ENCODE measurements at places on chromosomes 13 and 19.
A peak's percentile ranks its signal among the peaks of the same experiment; 100 is the strongest.

GRCh38 chr13:79781829-79782540 lies 301.0 kb downstream of the NDFIP2 start:
- DNase-seq = no peak

- no peak for DNase-seq
These were observed 31.7 kb downstream of the TSHZ3 start for GRCh38 chr19:31317570-31317969.

DNA sequence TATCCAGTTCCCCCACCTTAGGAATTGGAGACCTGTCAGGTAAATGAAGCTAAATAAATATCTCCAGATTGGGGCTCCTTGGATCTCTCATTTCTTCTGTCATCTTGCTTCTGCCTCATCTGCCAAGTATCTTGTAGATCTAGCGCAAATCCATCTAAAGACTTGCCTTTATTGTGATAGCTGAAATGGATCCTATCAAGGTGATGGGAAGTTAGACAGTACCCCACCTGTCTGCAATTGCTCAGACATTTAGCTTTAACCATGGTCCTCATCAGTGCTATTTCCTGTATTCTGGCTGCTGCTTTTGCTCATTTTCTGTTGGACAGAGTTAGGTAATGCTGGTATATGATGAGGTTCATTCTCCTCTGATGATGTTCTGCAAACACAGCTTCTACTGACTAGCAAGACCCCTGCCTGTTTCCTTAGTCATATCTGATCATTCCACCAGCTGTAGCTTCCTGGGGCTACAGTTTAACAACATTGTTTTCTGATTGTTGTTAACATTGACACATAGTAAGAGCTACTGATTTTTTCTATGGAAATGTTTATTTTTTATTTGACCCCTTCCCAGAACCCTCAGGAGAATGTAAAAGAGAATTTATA lies 340.0 kb downstream of the DCT start:
- DNase-seq = no peak

- DNase-seq = no peak
These were observed 497.6 kb downstream of the SUCLA2 start for GRCh38 chr13:47503475-47503874.

GRCh38 chr13:28653111-28653510 lies 5.8 kb upstream of the POMP start:
- no peak for DNase-seq

DNA sequence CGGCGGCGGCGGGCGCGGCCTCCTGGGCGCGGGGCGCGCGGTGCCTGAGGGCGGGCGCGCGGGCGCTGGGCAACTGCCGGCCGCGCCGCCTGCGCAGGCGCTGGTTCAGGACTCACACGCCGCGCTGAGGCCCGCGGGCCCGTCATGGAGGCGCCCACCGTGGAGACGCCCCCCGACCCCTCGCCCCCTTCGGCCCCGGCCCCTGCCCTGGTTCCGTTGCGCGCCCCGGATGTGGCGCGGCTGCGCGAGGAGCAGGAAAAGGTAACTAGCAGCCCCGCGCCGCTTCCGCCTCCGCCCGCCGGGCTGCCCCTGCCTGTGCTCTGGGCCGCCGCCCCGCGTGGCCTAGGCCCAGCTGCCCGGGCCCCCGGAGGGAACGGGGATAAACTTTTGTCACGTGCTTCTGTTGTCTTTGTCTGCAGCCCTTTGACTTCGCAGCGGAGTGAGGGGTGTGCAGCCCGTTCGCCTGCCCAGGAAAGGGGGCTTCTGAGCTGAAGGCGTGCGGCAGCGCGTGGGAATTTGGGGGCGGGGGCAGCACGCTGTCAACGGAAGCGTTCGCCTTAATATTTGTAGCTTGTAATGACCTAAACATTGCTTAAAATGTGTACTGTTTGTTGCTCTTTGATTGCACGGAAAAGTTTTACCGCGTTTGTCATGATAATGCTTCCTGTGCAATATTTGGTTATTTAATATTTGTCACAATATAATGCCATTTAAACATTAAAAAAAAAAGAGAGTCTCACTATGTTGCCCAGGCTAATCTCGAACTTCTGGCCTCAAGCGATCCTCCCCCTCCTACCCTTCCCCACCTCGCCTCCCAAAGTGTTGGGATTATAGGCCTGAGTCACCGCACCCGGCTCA lies 594 bp downstream of the URI1 start:
- DNase-seq = no peak

DNA sequence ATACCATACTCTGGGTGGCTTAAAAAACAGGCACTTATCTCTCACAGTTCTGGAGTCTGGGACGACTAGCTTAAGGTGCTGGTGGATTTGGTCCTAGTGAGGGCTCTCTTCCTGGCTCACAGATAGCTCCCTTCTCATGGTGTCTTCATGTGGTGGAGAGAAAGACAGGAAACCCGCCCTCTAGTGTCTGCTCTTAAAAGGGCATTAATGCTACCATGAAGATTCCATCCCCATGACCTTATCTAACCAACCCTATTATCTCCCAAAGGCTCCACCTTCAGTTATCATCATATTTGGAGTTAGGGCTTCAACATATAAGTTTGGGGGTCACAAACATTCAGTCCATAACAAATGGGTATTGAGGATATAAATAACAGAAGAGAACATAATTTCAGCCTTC lies 139.4 kb downstream of the HS6ST3 start:
- DNase-seq = no peak

DNA sequence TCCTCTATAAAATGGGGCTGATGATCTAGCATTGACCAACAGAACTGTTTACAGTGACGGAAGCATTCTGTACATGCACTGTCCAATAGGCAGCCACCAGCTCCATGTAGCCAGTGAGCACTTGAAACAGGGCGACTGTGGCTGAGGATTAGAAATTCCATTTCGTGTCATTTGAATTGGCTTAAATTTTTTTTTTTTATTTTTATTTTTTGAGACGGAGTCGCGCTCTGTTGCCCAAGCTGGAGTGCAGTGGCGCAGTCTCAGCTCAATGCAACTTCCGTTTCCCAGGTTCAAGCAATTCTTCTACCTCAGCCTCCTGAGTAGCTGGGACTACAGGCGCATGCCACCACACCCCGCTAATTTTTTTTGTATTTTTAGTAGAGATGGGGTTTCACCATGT lies 3.0 kb downstream of the PRKCG start:
- no peak for DNase-seq

GRCh38 chr19:751501-752341 lies 809 bp downstream of the MISP start:
- peak; percentile 43 for DNase-seq

DNA sequence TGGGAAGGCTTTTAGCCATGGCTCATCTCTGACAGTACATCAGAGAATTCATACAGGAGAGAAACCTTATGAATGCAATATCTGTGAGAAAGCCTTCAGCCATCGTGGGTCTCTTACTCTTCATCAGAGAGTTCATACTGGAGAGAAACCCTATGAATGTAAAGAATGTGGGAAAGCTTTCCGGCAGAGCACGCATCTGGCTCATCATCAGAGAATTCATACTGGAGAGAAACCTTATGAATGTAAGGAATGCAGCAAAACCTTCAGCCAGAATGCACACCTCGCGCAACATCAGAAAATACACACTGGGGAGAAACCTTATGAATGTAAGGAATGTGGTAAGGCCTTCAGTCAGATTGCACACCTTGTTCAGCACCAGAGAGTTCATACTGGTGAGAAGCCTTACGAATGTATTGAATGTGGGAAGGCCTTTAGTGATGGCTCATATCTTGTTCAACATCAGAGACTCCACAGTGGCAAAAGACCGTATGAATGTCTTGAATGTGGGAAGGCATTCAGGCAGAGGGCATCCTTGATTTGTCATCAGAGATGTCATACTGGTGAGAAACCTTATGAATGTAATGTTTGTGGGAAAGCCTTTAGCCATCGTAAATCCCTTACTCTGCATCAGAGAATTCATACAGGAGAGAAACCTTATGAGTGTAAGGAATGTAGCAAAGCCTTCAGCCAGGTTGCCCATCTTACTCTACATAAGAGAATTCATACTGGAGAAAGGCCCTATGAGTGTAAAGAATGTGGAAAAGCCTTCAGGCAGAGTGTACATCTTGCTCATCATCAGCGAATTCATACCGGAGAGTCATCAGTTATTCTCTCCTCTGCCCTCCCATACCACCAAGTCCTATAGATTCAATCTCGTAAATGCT lies 10.7 kb downstream of the ZNF470 start:
- no peak for DNase-seq

DNA sequence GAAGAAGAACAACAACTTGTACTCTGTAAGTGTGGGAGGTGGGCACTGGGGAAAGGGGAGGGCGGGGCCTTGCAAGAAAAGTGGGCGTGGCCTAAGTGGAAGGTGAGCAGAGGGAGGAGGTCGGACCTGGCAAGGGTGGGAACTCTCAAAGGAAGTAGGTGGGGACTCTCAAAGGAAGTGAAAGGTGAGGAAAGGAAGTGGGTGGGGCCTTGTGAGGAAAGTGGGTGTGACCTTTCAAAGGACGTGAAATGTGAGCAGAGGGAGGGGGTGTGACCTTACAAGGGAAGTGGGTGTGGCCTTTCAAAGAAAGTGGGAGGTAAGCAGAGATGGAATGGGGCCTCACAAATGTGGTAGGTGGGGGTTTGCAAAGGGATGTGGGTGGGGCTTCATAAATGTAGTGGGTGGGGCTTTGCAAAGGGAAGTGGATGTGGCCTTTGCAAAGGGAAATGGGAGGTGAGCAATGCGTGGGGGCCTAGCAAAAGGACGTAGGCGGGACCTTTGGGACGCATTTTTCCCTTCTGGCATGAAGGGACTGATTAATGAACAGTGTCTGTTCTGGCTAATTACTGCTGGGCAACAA lies 25.9 kb downstream of the ACSBG2 start:
- DNase-seq = no peak

DNA sequence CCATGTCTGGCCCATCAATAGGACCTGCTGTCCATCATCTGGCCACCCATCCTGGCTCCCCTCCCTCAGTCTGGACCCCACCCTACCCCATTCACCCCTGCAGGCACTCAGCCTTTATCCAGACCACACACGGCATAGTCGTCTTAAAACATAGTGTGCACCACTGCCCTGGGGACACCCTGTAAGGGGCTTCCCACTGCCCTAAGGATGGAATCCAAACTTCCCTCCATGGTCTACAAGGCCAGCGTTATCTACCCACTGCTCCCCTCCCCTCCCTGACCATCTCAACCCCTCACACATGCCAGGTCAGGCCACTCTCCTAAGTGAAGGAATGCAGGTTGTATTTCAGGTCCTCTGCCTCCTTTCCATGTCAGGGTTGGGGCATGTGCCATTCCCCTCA lies 352.7 kb upstream of the ZNF507 start:
- DNase-seq = no peak

- DNase-seq = no peak
These were observed 17.8 kb downstream of the NFILZ start for GRCh38 chr19:8648240-8648639.

GRCh38 chr13:97493456-97493855 lies 59.5 kb downstream of the RAP2A start:
- no peak for DNase-seq

GRCh38 chr19:47539747-47540311 lies 25.0 kb upstream of the NAPA start:
- DNase-seq = no peak

DNA sequence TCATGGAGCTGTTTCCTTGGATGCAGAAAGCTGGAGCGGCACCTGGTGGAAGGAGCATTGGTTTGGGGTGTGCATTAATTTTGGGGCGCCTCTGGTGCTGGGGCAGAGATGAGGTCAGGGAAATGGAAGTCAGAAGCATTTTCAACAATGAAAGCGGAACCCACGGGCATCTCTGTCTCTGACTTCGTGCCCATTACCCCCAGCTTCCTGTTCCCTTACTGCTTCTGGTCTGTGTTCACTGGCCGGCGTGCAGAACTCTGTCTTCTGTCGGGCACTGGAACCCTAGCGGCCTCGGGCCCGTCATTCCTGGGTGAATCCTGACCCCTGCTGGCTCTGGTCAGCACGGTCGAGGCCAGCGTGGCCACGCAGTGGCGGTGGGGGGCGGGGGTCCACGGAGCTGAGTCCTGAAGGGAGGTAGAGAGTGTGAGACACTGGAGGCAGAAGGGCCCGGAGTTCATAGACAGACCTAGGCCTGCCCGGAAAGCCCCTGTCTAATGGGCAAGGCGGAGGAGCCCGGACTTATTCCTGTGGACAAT lies 7.9 kb upstream of the LINGO3 start:
- no peak for DNase-seq

DNA sequence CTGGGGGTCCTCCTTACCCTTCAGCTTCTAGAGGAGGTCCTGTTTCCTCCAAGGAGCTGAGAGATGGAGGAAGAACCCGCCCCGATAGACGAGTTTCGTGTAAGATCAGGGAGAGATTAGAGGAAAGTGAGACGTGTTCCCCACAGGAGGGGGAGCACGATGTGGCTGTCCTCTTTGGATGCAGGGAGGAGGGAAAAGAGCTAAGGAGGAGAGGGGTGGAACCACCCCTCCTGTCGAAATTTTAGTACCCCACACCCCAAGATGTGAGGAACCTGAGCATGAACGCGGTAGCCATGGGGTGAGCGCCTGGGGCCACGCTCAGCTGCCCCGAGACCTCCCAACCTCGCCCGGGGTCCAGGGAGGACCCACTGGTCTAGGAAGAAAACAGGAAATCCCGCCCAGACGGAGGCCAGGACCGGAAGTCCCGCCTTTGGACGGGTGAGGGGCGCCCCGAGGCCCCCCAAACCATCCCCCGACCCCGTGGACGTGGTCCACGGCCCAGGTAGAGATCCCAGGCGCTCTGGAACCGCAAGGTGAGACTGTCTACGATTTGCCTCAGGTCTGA lies 1.2 kb downstream of the AKT1S1 start:
- DNase-seq = no peak

DNA sequence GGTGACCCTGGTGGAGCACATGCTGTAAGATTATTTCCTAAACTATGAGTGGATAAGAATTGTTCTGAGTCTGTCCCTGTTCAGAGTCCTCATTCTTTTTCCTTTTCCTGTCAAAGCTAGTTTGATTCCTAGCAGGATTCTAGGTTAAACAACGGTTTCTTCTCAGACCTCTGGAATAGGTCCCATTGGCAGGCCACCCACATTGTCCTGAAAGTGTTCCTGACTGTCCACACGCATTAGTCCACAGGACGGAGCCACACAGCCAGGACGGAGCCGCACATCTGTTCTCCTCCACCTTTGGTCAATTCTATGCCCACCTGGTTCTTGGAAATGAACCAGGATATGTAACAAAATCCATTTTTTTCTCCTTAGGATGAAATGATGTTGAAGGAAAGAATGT lies 46.1 kb downstream of the ANKRD10 start:
- no peak for DNase-seq

DNA sequence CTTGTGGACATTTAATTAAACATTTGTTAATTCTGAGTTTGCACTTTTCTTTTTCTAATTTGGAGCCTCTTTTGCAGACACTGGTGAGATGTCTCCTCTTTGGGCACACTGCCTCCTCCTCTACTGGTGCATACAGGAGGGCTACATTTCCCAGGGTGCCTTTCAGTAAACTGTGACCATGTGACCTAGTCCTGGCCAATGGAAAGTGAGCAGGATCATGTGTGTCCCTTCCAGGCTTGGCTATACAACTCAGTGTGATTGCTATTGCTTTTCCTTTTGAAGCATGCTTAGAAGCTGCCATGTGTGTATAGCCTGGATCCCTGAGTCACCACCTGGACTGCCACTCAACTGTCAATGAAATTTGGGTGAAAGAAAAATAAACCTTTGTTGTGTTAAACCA lies 4.5 kb downstream of the IZUMO2 start:
- no peak for DNase-seq

Measured in BJ (cell line).